ENCODE measurements at places on chromosomes 1 and 21. TPM values are rescaled to one million over a fixed set of nuclear protein-coding genes. Genes with fewer than 3 reads are reported as not detected.

DNA sequence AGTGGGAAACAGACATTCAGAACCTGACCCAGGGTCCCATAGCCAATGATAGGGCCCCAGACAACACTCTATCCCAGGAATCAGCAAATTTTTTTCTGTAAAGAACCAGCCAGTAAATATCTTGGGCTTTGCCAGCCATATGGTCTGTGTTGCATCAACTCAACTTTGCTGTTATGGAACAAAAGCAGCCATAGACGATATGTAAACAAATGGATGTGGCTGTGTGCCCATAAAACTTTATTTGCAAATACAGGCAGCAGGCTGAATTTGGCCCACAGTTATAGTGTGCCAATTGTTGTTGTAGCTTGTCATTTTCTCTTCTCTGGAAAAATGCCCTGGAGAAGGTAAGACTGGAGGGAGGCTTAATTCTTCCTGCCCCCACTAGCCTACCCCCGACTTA is 431.1 kb upstream of the VAMP3 start:
- H3K27me3 ChIP-seq, result no peaks in the 10 kb centered on the region
- H3K27ac ChIP-seq, result no peak overlapping the region
- H3K4me3 ChIP-seq, result no peak overlapping the region
- no peaks in the 10 kb centered on the region for H3K36me3 ChIP-seq

- DNase-seq, result no peak
- no peak overlapping the region for H3K27ac ChIP-seq
- no peaks in the 10 kb centered on the region for H3K36me3 ChIP-seq
- no peak overlapping the region for H3K4me3 ChIP-seq
- H3K27me3 ChIP-seq, result no peaks in the 10 kb centered on the region
Observed at GRCh38 chr1:246279402-246279801, 227.7 kb downstream of the SMYD3 start.

GRCh38 chr1:168125051-168125450 is 11.7 kb downstream of the GPR161 start:
- no peak overlapping the region for H3K4me3 ChIP-seq
- H3K4me1 ChIP-seq, result peaks cover 15% of the 10 kb centered on the region
- no peak overlapping the region for H3K27ac ChIP-seq
- no peak for DNase-seq
- no peaks in the 10 kb centered on the region for H3K36me3 ChIP-seq
- H3K27me3 ChIP-seq, result no peaks in the 10 kb centered on the region

GRCh38 chr1:981955-982558 is at the start of gene PERM1:
TSS of gene PERM1 (minus strand) at chr1:982093. CDS start at chr1:981029, 1,064 bp downstream.
- DNase-seq, result no peak
- no peak within 1 kb of the TSS for H3K27ac ChIP-seq
- H3K4me1 ChIP-seq, result peaks cover 6% of the 10 kb centered on the region
- H3K27me3 ChIP-seq, result peaks cover 32% of the 10 kb centered on the region

- H3K4me1 ChIP-seq, result no peaks in the 10 kb centered on the region
- H3K36me3 ChIP-seq, result no peaks in the 10 kb centered on the region
Observed at GRCh38 chr1:98323388-98323787, 338.1 kb upstream of the SNX7 start.

- H3K4me1 ChIP-seq, result peaks cover 2% of the 10 kb centered on the region
- no peaks in the 10 kb centered on the region for H3K36me3 ChIP-seq
- no peak for DNase-seq
- H3K27me3 ChIP-seq, result peaks cover 4% of the 10 kb centered on the region
Observed at GRCh38 chr1:18192974-18193373, 85.4 kb downstream of the IGSF21 start.

The GREM2 gene
- total RNA-seq, result 18.7 TPM

The GPR37L1 gene
- total RNA-seq, result 0.28 TPM

The ATP8B2 gene
- total RNA-seq, result 64.3 TPM

The SNRPE gene
- 26.9 TPM for total RNA-seq

The RNU1-2 gene
- total RNA-seq, result under 0.01 TPM
